Natural killer cell treated with Interleukin-12 subunit alpha and Interleukin-12 subunit beta and Interleukin-15 and Interleukin-18, amount 100 ng/mL, for 72 hours (primary cell): ENCODE measurements at places on chromosomes 4 and X. TPM values are rescaled to one million over a fixed set of nuclear protein-coding genes. Genes with fewer than 3 reads are reported as not detected.

Gene CT47C1
- total RNA-seq = not detected

DNA sequence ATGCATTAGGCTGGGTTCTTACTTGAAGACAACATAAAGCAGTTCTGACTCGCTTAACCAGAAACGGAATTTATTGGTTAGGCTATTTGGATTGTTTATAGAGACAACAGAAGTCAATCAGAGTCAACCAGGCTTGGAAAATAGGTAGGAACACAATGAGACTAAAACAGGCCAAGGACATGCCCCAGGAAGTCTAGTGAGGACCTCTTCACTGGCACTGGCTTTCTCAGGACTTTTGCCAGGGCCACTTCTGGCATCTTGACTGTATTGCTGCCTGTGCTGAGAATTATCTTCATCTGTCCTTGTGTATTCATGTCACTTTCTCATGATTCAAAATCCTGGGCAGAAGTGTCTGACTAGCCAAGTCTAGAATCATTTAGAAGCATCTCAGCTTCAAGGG, 19.6 kb downstream of the PGAM4 start:
- no peaks in the 10 kb centered on the region for H3K4me1 ChIP-seq
- H3K27me3 ChIP-seq = no peaks in the 10 kb centered on the region
- H3K36me3 ChIP-seq = no peaks in the 10 kb centered on the region
- no peak for DNase-seq

DNA sequence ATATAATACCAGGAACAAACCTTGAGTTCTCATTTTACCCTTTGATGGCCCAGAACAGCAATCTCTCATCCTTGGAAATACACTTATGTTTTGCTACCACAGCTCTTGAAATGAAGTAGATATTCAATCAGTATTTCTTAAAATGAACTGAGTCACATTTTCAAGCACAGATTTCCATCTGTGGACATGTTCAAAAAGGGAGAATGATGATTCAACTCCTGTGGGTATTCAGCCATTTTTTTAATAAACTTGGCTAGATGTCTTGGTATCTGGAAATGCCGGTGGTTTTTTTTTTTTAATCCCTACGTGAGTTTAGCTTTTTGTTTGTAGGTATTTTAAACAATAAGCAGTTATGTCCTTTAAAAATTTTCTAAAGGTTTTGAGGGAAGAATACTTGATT, 64.2 kb upstream of the TRPC5OS start:
- H3K27me3 ChIP-seq = peaks cover 15% of the 10 kb centered on the region
- no peak for DNase-seq
- no peaks in the 10 kb centered on the region for H3K4me1 ChIP-seq
- H3K27ac ChIP-seq = no peak overlapping the region
- no peak overlapping the region for H3K4me3 ChIP-seq

- no peak overlapping the region for H3K4me3 ChIP-seq
- H3K27ac ChIP-seq = no peak overlapping the region
- no peak for DNase-seq
- peaks cover 11% of the 10 kb centered on the region for H3K4me1 ChIP-seq
- peaks cover 10% of the 10 kb centered on the region for H3K36me3 ChIP-seq
Measured at GRCh38 chr4:6093671-6094070, 75.4 kb upstream of the C4orf50 start.

Gene CSN1S1
- not detected for total RNA-seq

DNA sequence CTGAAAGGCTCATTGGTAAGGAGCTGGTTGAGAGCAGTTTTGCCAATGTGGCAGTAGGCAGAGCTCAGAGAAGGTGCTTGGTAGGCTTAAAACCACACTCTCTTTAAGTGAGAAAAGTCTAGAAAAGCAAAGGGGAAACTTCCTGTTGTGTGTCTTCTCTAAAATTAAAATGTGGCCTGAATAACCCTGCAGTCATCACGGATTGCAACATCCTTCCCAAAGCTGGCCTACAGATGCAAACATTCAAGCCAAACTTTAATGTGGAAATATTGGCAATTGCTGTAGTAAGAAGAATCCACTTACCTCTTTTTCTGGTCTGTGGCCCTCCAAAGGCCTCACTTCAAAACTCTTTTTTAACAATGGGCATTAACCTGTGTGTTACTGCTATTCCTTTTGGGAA, 348.5 kb downstream of the OPHN1 start:
- H3K36me3 ChIP-seq = no peaks in the 10 kb centered on the region
- H3K27me3 ChIP-seq = no peaks in the 10 kb centered on the region
- no peak overlapping the region for H3K27ac ChIP-seq
- H3K4me1 ChIP-seq = no peaks in the 10 kb centered on the region
- no peak overlapping the region for H3K4me3 ChIP-seq

- H3K36me3 ChIP-seq = no peaks in the 10 kb centered on the region
- H3K27ac ChIP-seq = no peak overlapping the region
- DNase-seq = no peak
- no peak overlapping the region for H3K4me3 ChIP-seq
- no peaks in the 10 kb centered on the region for H3K4me1 ChIP-seq
- H3K27me3 ChIP-seq = no peaks in the 10 kb centered on the region
Measured at GRCh38 chr4:13872155-13872554, 244.6 kb upstream of the BOD1L1 start.

GRCh38 chr4:73434311-73434710, 1.7 kb upstream of the AFP start:
- no peaks in the 10 kb centered on the region for H3K4me1 ChIP-seq
- DNase-seq = no peak
- no peaks in the 10 kb centered on the region for H3K27me3 ChIP-seq
- H3K4me3 ChIP-seq = no peak overlapping the region
- no peak overlapping the region for H3K27ac ChIP-seq

GRCh38 chr4:66567551-66567950, 897.3 kb upstream of the EPHA5 start:
- DNase-seq = no peak
- H3K4me1 ChIP-seq = no peaks in the 10 kb centered on the region
- H3K36me3 ChIP-seq = peaks cover 6% of the 10 kb centered on the region
- no peak overlapping the region for H3K4me3 ChIP-seq
- no peaks in the 10 kb centered on the region for H3K27me3 ChIP-seq
- H3K27ac ChIP-seq = no peak overlapping the region

DNA sequence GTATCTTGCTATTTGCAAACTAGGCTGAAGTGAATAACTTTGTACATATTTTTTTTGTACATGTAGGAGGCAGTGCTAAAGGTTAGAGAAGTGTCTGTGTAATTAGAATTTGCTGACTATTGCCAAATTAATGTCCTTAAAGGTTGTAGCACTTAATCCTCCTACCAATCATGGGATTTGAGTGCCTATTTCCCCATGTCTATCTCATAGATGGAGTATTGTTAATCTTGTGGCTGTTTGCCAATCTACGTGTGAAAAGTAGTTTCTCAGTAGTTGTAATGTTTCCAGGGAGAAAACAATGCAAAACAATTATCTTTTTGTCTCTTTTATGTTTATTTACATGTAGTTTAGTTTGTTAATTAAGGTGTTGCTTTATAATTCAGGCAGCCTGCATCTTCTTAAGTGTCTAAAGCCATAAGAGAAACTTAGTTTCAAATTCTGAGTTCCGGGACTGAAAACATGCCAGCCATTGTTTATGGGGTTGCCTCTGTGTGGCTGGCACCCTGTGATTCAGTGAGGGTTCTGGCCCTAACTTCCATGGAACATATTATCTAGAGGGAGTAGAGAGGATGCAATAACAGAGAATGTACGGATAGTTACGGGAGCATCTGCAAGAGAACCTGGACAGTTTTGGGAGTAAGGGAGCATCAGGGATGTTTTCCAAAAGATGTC, 142.4 kb downstream of the KLHL8 start:
- H3K27me3 ChIP-seq = no peaks in the 10 kb centered on the region
- no peak overlapping the region for H3K4me3 ChIP-seq
- no peak for DNase-seq
- H3K4me1 ChIP-seq = peaks cover 45% of the 10 kb centered on the region

GRCh38 chr4:89784686-89785231, 52.2 kb downstream of the SNCA start:
- no peaks in the 10 kb centered on the region for H3K27me3 ChIP-seq
- no peak overlapping the region for H3K4me3 ChIP-seq
- H3K4me1 ChIP-seq = no peaks in the 10 kb centered on the region
- H3K36me3 ChIP-seq = no peaks in the 10 kb centered on the region
